ENCODE measurements at places on chromosomes 7 and 10. TPM values are rescaled to one million over a fixed set of nuclear protein-coding genes. Genes with fewer than 3 reads are reported as not detected.

DNA sequence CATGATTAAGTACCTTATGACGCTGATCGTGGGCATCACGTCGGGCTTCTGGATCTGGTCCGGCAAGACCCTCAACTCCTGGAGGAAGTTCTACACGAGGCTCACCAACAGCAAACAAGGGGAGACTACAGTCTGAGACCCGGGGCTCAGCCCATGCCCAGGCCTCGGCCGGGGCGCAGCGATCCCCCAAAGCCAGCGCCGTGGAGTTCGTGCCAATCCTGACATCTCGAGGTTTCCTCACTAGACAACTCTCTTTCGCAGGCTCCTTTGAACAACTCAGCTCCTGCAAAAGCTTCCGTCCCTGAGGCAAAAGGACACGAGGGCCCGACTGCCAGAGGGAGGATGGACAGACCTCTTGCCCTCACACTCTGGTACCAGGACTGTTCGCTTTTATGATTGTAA is 2.5 kb downstream of the FZD1 start:
- no peak for DNase-seq

GRCh38 chr7:116138202-116138801 is 72.0 kb upstream of the TES start:
- peak; percentile 16 for DNase-seq

DNA sequence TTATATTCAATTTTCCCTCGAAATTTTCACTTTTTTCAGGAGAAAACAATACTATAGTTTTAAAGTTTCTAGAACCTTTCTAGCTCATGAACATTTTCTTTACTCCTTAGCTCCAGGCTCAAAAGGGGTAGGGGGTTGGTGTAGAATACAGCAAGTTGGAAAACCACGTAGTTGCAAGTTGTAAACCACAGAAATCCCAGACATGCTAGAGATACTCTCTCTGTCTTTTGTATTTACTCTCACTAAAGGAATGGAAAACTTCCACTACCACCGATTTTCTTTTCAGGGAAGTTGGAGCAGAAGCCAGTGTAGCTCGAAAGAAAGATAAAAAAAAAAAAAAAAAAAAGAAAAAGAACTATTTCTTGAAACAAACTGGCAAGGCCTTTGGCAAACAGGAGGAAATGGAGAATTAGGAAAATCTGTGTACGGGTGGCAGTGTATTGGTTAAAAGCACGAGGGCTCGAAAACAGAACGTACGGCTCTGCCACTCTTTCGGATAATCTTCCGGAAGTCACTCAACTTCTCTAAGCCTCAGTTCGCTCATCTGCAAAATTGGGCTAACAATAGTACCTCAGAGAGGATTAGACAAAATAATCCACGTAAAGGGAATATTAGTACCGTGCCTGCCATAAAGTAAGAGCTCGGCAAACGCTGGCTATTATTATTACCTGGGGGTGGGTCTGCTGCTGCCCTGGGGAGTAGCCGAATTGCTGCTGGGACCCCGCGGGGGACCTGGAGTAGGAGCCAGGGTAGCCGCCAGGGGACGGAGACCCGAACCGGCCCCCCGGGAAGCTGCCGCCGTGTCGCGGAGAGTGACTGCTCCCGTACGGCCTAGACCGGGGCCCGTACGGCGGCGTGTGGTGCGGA is 628 bp downstream of the MPLKIP start:
- DNase-seq: no peak

DNA sequence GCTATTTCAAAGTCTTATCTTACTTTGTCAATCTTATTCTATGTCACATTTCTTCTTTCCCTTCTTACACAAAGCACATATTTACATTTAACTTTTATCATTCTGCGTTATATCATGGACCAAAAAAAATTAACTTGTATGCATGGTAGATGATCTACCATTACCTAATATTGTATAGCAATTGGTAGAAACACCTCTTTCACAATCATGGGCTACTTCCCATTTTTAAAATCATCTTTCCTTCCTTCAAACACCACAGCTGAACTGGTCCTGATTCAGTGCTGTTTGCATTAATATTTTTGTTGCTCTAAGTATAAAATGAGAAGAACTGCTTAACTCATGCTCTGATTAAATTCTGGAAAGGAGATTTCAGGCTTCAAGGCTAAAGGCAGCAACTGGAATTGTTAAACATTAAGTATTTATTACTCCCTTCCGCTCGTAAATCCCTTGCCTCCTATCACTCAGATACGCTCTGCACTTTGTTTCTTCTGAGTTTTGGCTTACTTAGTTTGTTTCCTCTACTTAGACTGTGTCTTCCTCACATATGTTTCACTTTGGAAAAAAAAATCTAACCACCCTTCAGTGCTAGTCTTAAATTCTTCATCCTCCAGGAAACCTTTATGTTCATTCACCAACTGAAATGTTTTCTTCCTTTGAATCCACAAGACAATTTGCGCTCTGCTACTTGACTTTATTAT is 901.4 kb downstream of the PCDH15 start:
- DNase-seq: no peak

DNA sequence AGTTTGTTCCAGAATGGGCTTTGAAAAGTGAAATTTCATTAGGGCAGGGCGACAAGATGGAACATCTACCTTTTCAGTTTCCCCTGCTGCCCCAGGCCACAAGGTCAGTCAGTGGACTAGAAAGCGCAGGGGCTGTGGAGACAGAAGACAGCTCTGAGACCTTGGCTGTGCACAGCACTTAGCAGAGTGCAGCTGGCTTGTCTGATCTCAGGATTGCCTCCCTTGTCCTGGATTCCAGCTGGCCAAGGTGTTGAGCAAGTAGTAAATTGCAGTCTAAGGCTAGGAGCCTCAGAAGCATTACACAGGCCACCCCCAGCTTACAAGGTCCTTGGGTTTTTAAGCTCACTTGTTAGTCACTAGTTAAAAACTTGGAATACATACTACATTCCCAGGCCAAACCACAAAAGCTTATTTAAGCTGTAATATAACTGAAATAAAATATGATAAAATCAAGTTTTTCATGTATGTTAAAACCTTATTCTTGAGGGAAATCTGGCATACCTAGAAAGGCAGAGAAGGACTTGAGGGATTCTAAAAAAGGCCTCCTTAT is 67.3 kb upstream of the NPY start:
- DNase-seq: no peak

GRCh38 chr7:53984776-53985175 is 557.4 kb upstream of the VSTM2A start:
- DNase-seq: no peak

- no peak for DNase-seq
Measured at GRCh38 chr10:5625992-5626777, 40.2 kb downstream of the ASB13 start.

- no peak for DNase-seq
Measured at GRCh38 chr7:2018569-2019460, 213.9 kb downstream of the MAD1L1 start.

DNA sequence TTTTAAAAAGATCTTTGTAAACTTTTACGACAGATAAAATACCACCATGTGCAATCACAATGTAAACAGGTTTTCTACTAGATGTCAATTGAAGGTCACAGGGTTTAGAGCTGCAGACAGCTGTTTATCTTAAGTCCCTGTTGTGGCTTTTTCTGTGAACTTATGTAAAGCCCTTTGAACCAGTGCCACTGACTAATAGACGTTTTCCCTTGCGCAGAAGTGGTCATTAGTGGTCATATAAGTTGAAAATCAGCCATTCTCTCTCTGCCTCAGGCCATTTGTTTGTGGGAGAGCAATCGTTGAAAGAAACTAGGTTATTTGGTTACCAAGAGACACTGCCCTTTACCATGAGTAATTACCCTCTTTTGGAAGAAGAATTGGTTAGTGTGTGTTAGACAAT is 23.9 kb downstream of the CACNB2 start:
- no peak for DNase-seq

DNA sequence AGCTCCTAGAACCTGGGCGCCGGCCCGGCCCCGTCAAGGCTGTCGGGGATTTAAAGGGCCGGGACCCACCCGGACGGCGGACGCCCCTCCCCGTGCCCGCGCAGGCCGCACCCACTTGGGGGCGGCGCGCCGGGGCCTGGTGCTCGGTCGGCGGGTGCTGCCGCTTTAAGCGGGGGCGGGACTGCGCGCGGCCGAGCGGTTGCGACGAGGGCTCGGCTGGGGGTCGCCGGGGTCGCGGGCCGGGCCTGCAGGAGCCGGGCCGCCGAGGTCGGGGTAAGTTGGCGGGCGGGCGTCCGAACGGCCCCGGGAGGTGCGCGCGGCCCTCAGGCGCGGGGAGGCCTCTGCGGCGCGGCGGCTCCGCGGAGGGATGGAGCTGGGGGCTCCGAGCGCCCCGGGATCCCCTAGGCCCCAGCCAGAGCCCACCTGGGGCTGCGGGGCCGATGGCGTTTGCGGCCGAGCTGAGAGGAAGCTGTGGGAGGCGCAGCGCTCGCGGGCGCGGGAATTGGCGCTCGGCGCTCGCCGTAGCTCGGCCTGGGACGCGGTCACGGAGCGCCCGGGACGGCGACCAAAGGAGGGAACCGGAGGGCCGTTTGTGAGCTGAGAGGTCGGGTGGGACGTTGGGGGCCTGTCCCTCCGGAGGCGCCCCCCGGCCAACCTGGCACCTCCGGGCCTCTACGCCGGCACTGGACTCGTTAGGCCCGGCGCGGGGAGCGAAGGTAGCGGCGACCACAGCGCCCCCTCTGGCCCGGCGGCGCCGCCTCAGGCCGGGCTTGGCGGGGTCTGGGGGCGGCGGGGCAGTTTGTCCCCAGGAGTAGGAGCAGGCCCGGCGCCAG is at the start of gene TRRAP:
Gene TRRAP (plus strand): TSS at position 168 of the 833 bp plus-strand sequence. CDS start 2,619 bp downstream, outside the sequence.
- peak; percentile 85 for DNase-seq

DNA sequence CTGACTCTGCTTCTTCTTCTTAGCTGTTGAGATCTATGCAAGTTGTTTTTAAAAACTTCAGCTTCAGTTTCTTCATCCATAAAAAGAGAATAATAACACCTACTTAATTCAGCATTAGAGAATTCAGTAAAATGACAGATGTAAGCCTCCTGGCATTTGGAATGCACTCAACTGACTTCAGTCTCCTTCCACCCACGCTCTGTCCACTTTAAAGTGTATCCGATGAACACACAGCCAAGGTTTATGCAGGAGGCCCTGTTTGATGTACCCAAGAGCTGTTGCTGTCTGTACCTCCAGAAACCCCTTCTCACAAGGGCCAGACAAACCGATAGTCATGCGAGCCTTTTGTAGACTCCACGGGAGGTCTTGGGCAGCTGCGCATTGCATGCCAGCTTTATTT is 27.1 kb upstream of the SLC35B4 start:
- DNase-seq: no peak

DNA sequence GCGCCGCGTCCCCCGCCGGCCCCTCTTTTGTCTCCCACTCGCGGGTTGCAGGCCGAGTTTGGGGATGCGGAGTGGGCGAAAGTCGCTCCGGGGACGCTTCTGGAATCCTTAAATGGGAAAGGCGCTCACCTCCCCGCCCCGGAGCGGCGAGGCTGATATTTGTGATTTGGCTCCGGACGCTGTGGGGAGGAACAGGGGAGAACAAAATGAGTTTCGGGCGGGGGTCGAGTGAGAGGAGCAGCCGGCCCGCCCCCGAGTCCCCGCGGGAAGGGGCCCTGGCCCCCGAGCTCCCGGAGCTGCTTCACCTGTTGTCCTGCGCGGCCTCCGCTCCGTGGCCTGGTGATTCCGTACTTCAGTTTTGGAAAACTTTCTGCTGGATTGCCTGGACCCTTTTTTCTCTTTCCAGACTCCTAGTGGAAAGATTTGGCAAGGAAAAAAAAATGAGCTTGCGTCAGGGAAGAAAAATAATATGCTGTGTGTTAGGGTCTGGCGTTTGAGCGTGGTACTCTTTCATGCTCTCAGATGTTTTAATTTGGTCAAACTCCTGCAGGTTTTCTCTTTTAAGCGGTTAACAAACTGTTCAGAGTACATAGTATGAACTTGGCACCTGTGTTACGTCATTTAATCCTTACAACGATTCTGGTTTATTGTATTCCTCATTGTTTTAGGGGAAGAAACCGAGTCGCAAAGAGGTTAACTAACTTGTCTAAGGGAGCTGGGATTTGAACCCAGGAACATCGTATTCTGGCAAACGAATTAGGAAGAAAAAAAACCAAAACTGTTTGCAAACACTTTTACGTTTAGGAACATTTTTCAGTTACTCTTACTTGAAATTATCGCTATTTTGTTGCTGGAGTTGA is 924 bp downstream of the BMPR1A start:
- DNase-seq: peak; percentile 4

GRCh38 chr7:107693396-107693795 is 32.8 kb downstream of the SLC26A4 start:
- DNase-seq: no peak

DNA sequence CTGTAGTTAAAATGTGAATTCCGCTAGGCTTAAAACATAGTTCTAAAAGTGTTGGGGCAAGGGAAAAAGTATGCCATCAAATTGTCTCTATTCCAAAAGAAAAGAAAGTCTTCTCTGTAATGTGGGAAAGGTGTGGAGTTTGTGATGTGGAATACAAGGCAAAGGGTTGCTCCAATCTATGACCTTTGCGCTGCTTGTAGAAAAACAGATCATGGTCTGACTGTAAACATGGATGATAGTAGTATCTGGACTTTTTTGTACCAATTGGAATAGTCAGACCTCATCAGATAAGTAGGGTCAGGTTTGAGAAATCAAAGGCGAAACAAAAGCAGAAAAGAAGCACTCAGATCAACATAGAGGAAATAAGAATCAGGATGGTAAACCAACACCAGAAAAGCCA is 372.3 kb downstream of the TFEC start:
- no peak for DNase-seq

DNA sequence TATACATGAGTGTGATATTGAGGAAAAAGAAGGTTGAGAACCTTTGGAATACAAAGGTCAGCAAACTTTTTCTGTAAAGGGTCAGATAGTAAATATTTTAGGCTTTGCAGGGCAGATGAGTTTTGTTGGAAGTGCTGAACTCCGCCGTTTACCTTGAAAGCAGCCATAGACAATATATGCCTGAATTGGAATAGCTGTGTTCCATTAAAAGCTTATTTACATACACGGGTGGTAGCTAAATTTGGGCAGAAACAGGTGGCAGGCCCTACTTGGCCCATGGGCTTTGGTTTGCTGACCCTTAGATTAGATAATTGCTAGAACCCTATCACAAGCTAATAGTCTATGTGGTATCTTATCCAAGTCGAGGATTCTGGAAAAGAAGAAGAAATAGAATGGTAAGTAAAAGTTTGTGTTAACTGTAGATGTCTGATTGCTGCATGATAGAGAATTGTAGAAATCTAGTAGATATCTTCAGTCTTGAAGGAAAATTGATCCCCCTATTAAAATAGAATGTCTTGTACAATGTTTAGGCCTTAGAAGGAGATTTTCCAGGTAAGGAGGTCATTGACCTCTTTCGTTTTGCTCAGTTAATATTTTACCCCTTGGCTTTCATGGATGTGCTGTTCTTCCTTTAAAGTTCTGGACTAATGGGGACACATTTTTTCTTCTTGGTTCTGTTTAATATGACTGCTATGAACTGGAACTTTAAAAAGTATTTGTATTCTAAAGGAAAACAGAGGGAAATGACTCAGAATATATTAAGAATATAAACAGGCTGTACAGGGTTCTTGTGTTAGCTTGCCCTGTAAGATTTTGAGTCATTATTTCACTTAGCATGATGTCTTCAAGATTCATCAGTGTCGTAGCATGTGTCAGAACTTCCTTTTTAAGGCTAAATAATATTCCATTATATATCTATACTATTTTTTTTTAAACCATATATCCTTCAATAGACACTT is 8.0 kb downstream of the RBM33 start:
- DNase-seq: no peak

- DNase-seq: no peak
Measured at GRCh38 chr10:87635498-87636312, 24.0 kb upstream of the PAPSS2 start.

- no peak for DNase-seq
Measured at GRCh38 chr7:99617192-99617781, 541 bp downstream of the ZSCAN25 start.

The TWIST1 gene
- polyA plus RNA-seq: not detected

The SGCE gene
- 2.6 TPM for polyA plus RNA-seq

The ITPRID1 gene
- polyA plus RNA-seq: not detected

The ADCYAP1R1 gene
- polyA plus RNA-seq: not detected
